ENCODE measurements at places on chromosomes 4 and X.

- no peak for DNase-seq
Observed at GRCh38 chr4:165875446-165875845, 2.4 kb downstream of the TLL1 start.

- DNase-seq, result no peak
Observed at GRCh38 chr4:3322059-3322550, 29.3 kb downstream of the RGS12 start.

- DNase-seq, result no peak
Observed at GRCh38 chrX:100407147-100407783, 2.8 kb downstream of the PCDH19 start.

DNA sequence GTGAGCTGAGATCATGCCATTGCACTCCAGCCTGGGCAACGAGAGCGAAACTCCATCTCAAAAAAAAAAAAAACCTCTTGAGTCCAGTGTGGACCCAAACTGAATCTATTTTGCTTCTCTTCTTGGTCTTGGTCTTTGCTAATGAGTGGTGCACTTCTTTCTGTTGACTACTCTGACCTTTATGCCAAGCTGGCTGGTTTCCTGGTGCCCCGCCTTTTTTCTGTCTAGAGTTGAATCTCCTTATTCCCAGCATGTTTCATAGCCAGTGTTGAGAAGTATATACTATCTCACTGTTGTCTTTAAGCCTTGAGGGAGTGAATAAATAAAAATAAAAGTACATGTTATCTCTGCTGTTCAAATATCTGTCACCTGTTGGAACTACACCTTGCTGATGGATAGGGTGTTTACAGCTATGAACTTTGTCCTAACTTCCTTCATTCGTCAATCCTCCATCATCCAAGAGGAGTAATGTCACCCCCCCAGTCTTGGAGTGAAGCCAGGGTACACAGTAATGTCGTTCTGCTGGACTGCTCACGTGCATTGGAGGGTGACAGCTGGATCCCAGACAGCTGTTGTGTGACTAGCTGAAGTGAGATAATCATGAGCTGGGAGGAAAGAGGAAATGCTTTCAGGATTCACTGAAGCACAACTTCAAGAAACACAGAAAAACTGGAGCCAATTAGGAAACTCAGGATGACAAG lies 99.3 kb upstream of the PRKG2 start:
- DNase-seq, result no peak

GRCh38 chrX:2712890-2713840 lies 22.1 kb downstream of the CD99 start:
- no peak for DNase-seq

DNA sequence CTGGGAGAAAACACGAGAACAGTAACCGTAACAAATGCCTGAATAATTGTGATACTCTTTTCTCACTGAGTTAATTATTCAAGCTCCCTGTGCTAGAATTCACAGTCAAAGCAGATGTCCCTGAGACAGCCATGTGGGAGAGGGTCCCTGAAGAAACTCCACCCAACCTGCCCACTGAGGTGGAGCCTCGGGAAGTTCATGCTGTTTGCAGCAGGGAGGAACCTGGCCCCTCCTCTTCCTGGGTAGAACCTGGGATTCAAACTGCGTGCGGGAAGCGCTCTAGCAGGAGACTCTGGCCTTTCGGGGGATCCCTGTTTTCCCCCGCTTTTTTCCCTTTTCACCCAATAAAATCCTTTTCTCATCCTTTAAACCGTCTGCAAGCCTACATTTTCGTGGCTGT lies 20.2 kb upstream of the RHOH start:
- peak; percentile 30 for DNase-seq

DNA sequence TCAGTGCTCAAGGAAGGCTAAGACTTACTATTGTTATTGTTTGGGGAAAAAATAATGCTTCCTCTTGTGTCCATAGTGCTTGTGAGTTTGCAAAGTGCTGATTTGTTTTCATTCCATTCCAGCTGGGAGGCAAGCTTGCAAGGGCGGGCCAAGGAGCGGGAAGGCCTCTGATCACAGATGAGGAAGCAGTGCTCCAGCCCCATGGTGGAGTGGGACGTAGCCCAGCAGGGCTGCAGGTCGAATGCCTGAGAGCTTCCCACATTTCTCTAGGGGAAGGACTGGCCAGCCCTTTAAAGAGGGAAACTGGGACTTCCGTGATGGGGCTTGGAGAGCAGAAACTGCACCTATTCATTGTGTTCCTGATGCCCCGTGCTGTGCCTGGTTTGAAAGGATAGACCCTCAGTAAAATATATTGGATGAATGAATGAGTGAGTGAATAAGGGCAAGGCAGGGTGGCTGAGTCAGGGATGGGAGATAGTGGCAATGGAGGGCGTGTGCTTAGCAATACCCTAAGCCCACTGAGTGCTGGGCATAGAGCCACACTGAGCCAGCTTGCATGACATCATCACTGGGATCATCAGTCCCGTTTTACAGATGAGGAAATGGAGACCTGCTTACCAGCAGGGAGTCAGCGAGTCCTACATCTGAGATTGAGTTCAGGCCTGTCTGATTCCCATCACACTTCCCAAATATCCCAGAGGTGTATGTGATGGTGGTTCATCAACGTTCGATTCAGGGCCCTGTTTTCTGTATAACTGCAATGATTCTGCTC lies 17.9 kb upstream of the NSG1 start:
- DNase-seq, result no peak

DNA sequence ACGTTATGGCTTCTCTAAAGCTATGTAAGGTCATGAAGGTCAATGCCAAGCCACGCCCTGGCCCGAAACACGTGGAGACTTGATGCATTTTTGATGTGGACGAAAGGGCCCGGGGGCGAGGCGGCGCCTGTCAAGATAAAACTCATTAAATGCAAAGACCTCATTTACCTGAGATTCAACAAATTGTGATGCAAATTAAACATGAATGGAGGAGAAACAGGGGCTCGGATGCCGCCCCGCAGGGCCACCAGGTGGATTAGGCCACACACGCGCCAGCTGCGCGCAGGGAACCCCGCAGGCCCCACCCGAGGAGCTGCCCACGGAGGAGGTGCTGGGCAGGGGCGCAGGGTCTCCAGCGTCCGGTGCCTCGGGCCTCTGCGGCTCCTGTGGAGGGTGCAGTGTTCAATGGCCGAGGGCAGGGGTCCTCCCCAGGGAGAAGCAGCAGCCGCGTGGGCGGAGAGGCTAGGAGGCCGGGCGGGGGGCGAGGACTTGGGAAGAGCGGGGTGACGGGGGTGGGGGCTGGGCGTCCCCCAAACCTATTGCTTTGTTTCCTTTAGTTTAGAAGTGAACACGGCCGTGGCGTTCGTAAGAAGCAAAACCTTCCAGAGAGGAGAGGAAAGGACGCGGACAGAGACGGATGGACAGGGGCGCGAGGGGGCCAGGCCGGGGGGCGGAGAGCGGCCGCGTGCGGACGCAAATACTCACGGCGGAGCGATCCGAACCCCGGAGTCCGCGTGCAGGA lies 40.4 kb downstream of the CPLX1 start:
- no peak for DNase-seq

DNA sequence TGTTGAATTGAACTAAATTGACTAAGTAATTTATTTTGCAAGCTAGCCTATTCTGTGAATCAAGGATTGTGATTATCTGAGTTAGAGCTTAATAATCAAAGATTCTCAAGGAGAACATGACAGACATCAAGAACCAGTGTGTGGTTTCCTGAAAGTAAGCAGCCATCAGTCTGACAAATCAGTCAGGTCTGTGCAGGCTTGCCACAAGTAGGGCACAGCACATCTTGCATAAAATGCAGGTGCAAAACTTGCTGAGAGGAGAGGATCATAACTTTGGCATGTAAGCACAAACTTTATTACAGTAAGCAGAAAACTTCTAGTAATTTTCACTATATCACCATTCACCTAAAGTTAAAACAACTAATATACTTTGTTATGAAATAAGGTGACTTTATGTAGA lies 22.5 kb downstream of the FAM241A start:
- no peak for DNase-seq

DNA sequence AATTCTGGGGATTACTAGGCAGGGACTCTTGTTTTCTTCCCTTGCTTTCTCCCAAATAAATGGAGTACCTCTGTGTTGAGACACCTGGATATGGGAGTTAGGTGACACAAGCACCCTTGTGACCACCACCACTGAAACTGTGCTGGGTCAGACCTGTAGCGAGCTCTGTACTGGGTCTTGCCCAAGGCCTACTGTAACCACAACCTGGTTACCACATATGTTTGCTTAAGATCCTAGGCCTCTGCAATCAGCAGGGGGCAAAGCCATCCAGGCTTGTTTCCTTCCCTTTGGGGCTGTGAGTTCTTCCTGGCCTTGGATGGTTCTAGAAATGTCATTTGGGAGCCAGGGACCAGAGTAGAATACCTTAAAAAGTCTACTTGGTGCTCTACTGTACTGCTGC lies 49.4 kb downstream of the LPAR4 start:
- no peak for DNase-seq

GRCh38 chr4:151417164-151417571 lies 8.2 kb downstream of the FHIP1A start:
- DNase-seq, result no peak

GRCh38 chr4:10089346-10089745 lies 27.3 kb downstream of the WDR1 start:
- DNase-seq, result no peak

DNA sequence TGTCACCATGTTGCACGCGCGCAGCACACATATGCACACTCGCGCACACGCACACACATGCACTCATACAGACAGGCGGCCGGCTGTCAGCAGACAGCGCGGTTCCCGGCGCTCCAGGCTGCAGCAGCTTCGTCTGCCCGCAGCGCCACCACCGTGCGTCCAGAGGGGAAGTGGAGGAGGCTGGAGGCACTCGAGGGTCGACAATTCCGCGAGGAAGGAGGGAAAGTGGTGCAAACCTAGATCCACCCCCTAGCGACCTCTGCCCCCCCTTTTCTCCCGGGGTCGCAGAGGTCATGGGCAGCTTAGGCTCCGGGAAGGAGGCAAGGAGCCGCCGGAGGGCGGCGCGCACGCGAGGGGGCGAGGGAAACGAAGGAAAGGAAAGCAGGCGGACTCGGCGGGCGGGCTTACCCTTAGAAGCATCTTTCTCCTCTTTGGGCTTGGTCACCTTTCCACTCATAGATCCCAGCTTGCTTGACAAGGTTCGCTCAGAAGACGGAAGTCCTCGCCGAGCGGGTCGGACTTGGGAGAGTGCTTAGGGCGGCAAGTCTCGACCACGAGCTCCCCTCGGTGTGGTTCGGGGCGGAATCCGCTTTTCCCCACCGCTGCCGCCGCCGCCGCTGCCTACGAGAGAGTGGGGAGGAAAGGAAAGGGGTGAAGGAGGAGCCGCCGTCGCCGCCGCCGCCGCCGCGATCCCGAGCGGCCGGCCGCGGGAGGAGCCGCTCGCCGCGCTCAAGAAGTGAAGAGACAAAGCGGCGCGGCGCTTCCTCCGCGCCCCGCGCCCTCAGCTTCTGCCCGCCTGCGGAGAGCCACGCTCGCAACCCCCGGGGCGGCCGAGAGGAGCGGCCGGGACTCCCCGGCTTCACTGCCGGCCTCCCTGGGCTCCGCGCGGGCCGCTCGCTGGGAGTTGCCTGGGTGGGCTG lies 326.6 kb upstream of the F9 start:
- DNase-seq, result peak; percentile 28

DNA sequence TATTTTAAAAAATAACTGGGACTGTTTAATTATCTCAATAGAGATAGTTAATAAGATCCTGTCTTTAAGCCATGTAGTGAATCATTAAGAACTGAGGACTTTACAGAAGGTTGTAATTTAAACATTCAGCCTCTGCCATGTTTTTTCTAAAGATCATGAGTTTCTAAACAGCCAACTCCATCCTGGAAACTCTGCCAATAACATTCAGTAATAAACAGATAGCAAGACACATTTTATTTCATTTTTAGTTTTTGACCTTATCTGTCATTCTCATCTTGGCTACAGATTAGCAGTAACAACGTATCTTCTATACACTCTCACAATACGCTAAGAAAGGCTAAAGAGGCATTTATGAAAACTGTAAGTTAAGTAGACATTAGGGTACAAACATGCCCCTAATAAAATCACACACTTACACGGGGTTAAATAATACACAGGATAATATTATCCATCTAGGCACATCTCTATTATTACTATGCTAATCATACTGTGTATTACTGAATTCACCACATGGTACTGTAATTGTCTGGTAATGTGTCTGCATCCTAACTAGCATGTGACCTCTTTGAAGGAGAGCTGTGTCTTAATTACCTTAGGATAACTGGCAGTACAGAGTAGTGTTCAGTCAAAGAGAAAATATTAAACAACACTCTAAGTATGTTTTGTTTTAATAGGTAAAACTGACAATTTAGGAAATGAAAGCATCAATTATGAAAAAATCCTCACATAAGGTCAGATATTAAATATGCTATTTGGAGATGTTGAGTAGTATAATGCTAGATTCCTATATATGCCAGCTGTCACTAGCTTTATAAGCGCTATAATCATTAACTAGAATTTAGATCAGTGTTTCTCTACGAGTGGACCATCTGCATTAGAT lies 122.4 kb upstream of the NAP1L5 start:
- DNase-seq, result no peak

DNA sequence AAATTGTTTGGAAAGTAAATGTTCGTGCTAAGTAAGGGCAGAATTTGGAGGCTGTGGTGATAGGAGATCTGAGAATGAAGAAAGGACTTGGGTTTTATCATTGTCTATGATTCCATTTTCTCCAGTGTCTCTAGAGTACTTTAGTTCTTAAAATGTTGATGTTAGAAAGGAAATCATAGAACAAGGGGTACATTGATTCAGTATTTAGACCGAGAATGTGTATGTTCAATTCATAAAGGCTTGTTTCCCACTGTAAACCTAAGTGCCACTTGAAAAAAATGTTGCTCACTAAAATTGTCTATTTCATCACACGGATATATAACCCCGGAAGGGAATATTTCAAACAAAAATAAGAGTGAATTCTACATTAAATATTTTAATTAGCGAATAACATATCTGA lies 159.3 kb upstream of the ETNPPL start:
- DNase-seq, result no peak

GRCh38 chrX:134669378-134670098 lies 11.3 kb upstream of the PLAC1 start:
- no peak for DNase-seq

DNA sequence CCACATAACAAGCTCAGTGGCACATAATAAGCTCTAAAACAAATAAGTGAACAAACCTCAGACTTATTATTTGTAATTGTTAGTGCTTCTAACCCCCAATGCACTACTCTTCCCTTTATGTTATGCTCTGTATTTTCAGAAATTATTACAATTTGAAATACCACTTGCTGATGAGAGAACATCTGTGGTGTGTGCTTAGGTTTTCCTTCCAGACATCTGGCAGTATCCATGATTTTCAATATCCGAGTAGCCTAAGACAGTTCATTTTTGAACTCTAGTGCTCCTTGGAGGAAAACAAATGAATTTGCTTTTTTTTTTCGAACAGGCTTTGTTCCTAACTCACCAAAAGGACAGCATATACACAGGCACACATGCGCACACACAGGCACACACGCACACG lies 278.7 kb upstream of the CLNK start:
- no peak for DNase-seq

- no peak for DNase-seq
Observed at GRCh38 chrX:107355533-107355932, 93.9 kb upstream of the FRMPD3 start.

- no peak for DNase-seq
Observed at GRCh38 chrX:124842205-124842604, 477.5 kb upstream of the TEX13C start.
